CD4-positive, alpha-beta T cell treated with Interleukin-15 for 1 hour (primary cell): ENCODE measurements at places on chromosomes 16 and 17.

DNA sequence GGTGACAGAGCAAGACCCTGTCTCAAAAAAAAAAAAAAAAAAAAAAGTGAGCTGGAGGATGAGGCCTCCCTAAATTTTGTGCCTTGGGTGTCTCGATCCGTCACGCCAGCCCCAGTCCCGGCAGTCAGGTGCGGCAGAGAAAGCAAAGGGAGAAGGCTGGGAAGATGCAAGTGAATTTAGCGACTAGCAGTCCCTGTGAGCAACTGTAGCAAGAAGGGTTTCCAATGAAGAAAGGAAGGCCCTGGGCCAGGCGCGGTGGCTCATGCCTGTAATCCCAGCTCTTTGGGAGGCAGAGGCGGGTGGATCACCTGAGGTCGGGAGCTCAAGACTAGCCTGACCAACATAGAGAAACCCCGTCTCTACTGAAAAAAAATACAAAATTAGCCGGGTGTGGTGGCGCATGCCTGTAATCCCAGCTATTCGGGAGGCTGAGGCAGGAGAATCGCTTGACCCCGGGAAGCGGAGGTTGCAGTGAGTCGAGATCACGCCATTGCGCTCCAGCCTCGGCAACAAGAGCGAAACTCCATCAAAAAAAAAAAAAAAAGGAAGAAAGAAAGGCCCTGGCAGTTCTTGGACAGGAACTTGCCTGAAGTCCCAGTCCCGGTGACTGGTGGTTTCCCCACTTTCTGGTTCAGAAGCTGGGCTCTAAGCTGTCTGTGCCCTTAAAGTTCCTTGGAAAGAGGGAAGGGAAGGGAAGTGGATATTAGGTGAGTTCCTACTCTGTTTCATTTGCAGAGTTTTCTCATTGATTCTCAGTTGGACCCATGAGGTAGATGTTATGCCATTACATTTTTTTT lies 1.8 kb upstream of the QPRT start:
- no peak for DNase-seq

- no peak for DNase-seq
Measured at GRCh38 chr17:79023886-79024771, at the start of gene C1QTNF1. Gene C1QTNF1 (plus strand): TSS chr17:79024169. CDS start chr17:79043969, 19,800 bp downstream.

GRCh38 chr17:80491478-80492342 lies 15.3 kb upstream of the NPTX1 start:
- DNase-seq: no peak

DNA sequence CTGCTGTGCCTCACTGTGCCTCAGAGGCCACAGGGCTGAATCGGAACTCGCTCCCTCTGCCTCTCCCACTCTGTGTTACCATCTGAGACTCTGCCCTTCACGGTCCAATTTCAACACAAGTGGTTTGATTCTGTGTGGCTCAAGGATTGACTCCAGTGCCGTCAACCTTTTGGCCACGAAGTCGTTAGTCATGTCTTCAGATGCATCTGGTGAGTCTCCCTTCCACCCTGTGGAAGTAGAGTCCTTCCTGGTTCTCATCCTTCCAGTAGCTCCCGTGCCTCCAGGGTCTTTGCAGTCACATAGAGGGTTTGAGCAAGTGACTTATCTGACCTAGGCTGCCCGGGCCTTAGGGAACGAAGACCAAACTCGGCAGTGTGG lies 51.2 kb downstream of the PGS1 start:
- DNase-seq: no peak

DNA sequence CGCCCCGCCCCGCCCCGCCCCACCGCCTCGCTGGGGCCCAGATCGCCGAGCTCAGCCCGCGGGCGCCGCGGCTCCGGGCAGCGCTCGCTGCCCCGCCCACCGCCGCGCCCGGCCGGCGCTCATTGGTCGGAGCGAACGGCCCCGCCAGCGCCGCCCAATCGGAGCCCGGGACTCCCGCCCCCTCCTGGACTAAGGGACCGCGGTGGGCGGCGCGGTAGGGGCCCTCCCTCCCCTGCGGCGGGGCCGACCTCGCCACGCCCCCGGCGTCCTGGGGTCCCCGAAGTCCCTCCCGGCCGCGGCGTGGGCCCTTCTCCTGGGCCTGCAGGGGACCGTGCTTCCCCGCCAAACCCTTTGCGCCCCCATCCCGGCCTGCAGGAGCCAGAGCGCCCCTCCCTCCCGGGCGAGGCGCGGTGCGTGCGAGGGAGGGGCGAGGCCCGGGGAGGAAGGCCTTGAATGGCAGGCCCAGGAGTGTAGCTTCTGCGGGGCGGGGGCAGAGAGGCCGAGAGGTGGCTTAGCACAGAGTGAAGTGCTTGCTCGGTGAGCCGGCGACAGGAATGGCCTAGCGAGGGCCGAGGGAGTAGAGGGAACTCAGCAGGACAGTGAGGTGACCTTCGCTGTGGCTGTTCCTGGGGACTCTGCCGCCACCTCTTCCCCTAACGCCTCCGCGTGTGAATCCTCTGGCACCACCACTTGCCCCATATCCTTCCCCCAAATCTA lies at the start of gene CAMKK1:
Gene CAMKK1 (minus strand): TSS at position 51 of the 717 bp plus-strand sequence. CDS start 7,366 bp downstream, outside the sequence.
- peak; percentile 88 for DNase-seq

GRCh38 chr16:78659668-78660217 lies 560.3 kb downstream of the WWOX start:
- no peak for DNase-seq

DNA sequence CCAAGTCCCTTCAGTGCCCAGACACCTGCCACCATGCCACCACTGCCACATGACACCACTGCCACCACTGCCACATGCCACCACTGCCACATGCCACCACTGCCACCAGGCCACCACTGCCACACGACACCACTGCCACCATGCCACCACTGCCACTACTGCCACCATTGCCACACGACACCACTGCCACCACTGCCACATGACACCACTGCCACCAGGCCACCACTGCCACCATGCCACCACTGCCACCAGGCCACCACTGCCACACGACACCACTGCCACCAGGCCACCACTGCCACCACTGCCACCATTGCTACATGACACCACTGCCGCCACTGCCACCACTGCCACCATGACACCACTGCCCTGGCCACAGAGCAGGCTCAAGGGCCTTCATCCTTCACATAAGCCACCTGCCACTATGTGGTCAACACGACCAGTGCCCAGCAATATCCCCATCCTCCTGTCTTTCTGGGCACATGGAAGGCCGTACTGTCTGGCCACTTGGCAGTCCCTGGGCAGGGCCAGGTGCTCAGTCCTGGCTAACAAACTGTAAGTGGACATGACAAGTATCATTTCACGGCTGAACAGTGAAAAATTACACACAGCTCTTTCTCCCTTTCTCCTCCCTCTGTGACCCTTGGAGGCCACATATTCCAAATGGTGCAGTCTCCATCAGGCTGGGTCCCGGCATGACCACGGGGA lies 33.1 kb downstream of the ABR start:
- no peak for DNase-seq

DNA sequence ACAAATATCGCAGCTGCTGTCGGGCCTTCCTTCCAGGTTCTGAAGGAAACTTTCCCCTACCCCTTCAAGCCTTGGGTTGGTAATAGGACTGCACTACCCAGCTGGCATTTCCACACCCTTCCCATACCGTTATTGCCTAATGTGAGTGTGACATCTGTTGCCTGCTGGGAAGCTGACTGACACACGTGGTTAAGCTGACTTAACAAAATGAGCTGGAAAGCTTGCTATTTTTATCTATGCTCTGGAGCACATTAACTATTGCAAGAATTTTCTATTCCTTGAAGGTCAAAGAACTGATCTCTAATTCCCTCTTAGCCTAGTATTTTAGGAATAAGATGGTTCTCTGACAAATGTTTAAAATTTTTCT lies 79.5 kb downstream of the PMP22 start:
- DNase-seq: no peak

DNA sequence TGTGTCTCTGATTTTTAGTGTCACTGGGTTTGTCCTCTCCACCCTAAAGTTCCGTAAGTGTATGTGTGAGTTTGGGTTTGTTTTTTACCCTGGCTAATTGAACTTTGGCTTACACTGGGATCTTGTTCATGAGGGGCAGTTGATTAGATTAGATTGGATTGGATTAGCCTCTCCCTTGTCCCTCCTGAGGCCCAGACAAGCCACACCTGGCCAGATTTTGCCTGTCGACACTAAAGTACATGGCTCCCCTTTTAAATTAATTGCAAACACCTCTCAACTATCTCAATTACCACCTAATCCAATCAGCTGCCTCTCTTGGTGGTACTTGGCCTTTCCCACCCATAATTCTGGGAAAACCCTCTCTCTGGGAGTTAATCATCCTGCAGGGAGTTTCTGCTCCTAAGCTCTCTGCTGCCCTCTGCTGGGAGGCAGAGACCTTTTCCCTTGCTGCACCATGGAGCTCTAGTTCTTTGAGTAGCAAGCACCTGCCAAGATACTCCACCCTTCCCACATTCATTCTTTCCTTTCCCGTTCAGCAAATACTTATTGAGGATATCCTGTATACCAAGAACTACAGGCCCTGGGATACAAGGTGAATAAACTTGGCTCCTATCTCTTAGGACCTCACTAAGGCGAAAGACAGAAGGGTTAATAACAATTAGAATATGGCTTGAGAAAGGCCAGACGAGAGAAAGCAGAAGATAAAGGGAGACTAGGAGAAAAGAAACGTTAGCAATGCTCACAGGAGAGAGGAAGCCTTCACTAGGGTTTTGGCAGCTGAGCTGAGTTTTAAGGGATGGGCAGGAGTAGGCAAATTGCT lies 60.0 kb upstream of the MPHOSPH6 start:
- DNase-seq: peak; percentile 48

DNA sequence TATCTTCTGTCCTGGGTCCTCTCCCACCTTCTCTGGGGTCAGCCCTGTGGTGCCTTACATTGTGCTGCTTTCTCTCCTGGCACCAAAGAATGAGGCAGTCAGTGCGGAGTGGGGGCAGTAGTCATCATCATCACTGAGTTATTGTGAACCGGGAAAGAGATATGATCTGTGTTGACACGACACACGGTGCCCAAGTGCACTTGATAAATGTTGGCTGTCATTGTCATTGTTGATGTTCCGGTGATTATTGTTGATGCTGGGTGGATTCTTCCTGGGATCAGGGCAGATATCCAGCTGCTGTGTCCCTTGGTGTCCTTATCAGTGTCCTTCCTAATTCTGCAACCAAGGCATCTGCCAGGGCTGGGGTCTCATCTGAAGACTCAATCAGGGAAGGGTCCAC lies 121.7 kb downstream of the ABCC6 start:
- no peak for DNase-seq

DNA sequence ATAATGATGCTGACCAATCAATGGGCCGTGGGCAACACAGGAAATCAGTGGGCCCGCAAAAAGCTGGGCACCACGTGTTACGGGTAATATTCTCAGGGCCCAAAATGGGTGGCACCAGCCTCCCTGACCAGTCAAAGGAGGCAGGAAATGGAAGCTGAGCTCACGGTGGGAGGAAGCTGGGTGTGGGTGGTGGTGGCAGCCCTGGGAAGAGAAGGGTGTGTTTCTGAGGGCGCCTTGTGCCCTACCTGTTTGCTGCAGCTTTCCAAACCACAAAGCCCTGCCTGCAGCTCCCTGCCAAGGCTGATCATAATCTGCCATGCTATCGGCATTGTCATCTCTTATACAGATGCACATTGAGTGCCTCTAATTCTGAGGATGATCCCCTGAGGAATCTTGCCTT lies 457.9 kb downstream of the SLC39A11 start:
- DNase-seq: no peak

- DNase-seq: no peak
Measured at GRCh38 chr17:38563362-38564253, 42.1 kb downstream of the SRCIN1 start.

GRCh38 chr16:68031951-68032350 lies 8.9 kb downstream of the DUS2 start:
- no peak for DNase-seq

- no peak for DNase-seq
Measured at GRCh38 chr16:72962347-72962746, 85.6 kb downstream of the ZFHX3 start.

DNA sequence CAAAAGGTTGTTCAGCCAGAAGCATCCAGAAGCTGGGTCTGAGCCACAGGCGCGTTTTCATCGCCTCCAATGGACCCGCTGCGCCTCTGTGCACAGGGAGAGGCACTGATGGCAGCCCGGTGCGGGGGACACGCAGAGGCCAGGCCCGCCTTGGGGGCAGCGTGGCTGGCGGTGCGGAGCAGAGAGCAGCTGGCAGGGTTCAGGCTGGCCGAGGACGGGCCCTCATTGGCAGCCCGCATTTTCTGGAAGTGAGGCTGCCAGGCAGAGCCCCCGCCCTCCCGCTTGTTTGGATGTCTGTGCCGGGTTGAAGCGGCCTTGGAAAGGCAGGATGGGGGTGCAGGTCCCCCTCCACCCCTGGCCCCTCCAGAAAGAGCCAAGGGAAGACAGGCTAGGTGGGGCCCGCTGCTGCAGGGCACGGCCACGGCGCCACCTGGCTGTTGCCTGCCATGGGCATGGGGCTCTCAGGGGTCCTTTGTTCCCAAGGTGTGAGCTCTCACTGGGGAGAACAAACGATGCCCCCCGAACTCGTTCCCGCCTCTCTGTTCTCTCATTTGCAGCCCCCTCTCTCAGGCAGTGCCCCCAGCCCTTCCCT lies 18.8 kb downstream of the GSE1 start:
- no peak for DNase-seq

- DNase-seq: peak; percentile 84
Measured at GRCh38 chr17:35879773-35880654, at the start of gene CCL5. Gene CCL5 (minus strand): TSS chr17:35880360.

DNA sequence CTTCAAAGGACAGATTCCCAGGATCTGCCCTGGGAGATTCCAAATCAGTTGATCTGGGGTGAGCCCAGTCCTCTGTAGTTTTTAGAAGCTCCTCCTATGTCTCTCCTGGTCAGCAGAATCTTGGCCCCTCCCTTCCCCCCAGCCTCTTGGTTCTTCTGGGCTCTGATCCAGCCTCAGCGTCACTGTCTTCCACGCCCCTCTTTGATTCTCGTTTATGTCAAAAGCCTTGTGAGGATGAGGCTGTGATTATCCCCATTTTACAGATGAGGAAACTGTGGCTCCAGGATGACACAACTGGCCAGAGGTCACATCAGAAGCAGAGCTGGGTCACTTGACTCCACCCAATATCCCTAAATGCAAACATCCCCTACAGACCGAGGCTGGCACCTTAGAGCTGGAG lies 840 bp upstream of the CDH5 start:
- DNase-seq: no peak

- DNase-seq: no peak
Measured at GRCh38 chr16:10114409-10114808, 67.8 kb downstream of the GRIN2A start.

- DNase-seq: peak; percentile 61
Measured at GRCh38 chr17:40097931-40098845, 2.2 kb downstream of the NR1D1 start.
